ENCODE measurements at places on chromosomes 2 and 18.

DNA sequence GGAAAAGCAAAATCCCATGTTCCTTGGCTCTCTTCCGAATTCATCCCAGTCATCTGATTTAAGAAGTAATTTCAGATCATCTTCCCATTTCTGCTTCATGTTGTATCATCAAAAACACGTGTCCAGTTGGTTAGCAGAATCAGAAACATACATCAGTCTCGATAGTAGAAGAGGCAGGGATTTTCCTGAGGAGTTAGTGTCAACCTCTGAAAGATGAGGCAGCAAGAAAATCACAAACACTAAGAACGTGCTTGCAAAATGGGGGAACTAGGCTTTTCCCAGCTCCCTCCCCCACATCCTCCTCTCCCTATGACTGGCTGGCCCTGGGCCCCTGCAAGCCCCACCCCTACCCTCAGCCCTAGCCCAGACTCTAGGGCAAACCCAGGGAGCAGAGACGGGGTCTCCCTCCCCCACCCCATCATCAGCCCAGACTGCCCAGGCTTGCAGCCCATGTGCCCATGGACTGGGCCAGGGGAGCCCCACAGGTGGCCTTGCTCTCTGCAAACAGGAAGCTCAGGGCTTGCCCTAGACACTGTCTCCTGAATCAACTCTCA lies 161.0 kb upstream of the ID2 start:
- DNase-seq: no peak

GRCh38 chr2:22247466-22247865 lies 1123.7 kb downstream of the TDRD15 start:
- no peak for DNase-seq

DNA sequence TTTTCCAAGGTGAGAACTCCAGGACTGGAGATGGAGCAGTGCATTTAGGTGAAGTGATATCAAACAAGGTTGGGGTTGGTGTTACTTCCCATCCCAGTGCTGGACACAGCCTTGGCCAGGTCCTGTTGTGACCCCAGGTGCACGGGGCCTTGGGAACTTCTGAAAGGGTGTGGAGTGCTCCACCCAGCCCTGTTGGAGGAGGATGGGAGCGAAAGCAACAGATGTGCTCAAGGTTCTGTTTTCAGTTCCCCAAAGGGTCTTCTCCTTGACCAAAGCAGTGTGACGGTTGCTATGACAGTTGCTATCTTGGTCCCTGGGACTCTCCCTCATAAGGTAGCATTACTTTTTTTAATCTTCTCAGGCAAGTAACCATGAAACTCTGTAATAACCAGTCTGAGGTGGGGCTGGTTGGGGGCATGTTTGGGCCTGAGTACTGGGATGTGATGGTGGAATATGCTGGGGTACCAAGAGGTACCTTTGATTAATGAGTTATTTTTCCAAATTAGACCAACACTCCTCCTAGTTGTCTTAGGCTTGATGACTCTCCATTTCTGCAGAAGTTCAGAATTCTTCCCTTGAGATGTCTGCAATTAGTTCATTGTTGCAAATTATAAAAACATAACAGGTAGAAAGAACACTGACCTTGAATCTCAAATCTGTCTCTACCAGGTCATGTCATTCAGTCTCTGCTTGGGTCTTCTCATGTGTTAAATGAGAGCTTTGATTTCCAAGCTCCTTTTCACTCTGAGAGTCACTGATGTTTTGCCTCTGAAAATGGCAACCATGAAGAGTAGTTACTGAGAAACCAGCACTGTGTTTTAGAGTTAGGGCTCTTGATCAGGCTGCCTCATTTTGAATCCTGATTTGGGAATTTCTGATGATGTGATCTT lies 154.5 kb downstream of the RPIA start:
- no peak for DNase-seq

DNA sequence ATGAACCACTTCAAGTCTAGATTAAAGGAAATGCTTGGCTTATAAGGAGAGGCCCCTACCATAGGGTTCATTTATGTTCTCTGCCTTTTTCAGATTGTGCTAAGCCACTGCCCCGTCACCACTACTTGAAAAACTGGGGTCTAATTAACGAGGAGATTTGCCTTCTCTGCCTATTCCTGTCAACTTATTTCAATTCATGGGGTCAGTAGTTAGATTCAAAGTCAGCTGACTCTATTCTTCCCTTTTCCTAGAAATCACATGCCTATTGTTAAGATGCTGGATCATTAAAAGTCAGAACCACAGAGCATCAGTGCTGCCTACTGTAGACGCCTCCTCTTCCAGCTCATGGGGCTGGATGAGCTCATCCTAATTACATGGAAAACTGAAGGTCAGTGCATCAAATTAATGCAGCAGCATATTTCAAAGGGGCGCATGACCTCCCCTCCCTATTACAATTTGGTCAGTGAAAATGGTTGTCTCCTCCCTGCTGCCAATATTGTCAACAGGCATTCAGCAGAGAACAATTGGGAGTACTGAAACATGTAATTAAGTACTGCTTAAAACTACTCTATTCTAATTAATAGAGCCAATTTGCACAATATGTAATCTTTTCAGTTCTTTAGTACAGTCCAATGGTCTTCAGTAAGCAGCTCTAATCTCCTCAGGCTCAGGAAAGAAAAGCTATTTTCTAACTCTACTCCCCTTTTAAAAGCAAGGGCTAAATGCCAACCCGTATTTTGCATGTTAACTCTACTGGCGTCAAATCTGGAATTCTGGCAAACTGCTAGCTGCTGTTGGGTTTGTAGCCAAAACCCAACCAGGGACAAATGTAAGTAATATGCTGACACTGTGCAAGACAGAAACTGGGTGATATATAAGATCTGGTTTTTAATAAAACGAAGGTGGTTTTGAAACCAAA lies 117.4 kb upstream of the ITGB6 start:
- no peak for DNase-seq

- DNase-seq: no peak
Observed at GRCh38 chr2:128310094-128310716, 8.5 kb downstream of the HS6ST1 start.

GRCh38 chr2:157488877-157489276 lies 45.0 kb upstream of the CYTIP start:
- no peak for DNase-seq

DNA sequence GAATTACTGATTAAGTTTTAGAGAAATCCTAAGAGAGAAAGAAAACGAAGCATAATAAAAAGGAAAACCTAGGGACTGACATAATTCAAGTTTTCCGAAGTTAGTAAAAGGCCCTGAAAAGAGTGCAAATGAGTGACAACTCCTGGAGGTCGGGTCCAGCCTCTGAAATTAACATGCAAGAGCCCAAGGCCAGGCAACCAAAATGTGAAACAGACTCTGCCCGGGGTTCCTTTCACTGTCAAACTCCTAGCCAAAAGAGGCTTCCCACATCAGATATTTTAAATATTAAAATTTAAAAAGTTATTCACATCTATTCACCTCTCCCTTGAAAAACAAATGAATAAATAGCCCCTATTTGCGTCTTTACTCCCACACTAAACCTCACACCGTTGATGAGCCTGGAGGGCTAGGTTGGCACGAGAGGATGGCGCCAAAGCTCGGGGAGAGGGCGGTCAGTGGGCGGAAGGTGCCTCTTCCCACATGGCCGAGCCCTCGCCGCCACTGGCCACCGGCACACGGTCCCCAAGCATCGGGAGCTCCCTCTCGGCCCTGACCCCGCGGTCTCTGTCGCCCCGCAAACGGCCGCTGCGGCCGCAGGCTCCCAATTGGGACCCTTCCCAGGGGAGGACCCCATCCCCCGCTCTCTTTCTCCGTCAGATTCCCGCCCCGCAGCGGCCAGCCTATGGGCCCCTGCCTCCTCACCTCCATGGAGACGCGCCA lies 630 bp downstream of the PPM1G start:
- DNase-seq: no peak
